Tibial nerve (tissue), 4 donors: ENCODE measurements at places on chromosomes 6 and 20.

GRCh38 chr6:105194106-105194505 is 14.3 kb upstream of the POPDC3 start:
- H3K4me3 ChIP-seq, result no peak overlapping the region
- no peaks in the 10 kb centered on the region for H3K36me3 ChIP-seq
- H3K4me1 ChIP-seq, result no peaks in the 10 kb centered on the region

- H3K27me3 ChIP-seq, result no peaks in the 10 kb centered on the region
- H3K4me1 ChIP-seq, result no peaks in the 10 kb centered on the region
- peak; percentile 92 for DNase-seq
- H3K4me3 ChIP-seq, result peak overlapping the region; percentile 64
Measured at GRCh38 chr20:45436732-45437485, 21.0 kb downstream of the PIGT start.

DNA sequence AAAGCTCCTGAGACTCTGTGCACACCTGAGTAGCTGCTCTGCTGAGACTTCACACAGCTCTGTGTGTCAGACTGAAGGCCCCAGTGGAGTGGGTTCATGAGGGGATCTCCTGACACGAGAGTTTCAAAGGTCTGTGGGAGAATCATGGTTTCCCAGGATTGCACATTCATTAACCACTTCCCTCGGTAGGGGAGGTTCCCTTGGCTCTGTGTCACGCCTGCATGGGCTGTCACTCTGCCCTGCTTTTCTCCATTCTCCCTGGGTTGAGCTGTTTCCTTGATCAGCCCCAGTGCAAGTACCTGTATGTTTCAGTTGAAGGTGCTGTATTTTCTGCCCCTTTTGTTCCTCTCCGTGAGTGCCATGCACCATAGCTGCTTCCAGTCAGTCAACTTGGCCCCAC is 236.9 kb downstream of the EPM2A start:
- no peaks in the 10 kb centered on the region for H3K4me1 ChIP-seq
- no peak for DNase-seq
- no peak overlapping the region for H3K27ac ChIP-seq
- no peaks in the 10 kb centered on the region for H3K36me3 ChIP-seq

- DNase-seq, result no peak
- no peaks in the 10 kb centered on the region for H3K27me3 ChIP-seq
- no peak overlapping the region for H3K4me3 ChIP-seq
- no peaks in the 10 kb centered on the region for H3K4me1 ChIP-seq
- no peaks in the 10 kb centered on the region for H3K36me3 ChIP-seq
Measured at GRCh38 chr6:127446356-127446755, 12.8 kb downstream of the KIAA0408 start.

DNA sequence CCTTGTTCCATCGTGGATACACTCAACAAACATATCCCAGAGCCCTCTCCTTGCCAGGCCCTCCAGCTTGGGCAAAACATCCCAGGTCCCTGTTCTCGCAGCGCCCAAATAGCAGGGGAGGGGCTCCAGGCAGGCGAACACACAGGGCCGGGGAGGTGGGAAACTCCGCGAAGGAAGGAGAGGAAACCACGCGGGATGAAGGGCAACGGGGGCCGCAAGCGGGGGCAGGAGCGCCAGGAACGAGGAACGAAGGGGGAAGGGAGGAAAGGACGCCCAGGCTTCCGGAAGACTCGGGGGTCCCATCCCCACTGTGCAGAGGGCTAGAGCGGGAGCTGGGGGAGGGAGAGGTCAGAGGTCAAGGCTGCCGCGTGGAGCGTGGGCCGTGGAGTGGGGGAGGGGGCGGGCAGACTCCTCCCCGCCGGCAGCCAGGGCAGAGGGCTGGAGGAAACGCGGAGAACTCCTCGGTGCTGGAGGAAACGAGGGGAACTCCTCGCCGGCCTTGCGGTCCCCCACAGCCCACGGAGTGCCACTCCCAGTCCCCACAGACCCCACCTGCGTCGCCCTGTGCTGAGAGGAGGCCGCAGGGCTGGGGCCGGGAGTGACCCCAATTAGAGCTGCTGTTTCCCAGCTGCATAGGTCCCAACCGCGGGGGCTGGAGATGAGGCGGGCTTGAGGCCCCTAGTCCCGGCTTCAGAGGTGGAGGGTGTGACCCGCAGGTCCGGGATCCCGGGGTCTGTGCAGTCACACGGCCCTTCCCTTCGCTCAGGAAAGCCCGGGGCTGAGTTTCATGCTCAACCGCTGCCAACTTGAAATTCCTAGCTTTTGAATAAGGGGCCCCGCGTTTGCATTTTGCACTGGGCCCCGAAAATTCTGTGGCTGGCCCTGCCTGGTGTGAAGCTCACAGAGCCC is 1.2 kb upstream of the RBM38 start:
- H3K27me3 ChIP-seq, result no peaks in the 10 kb centered on the region
- H3K27ac ChIP-seq, result peak overlapping the region; percentile 86
- no peaks in the 10 kb centered on the region for H3K36me3 ChIP-seq
- peaks cover 29% of the 10 kb centered on the region for H3K4me1 ChIP-seq

DNA sequence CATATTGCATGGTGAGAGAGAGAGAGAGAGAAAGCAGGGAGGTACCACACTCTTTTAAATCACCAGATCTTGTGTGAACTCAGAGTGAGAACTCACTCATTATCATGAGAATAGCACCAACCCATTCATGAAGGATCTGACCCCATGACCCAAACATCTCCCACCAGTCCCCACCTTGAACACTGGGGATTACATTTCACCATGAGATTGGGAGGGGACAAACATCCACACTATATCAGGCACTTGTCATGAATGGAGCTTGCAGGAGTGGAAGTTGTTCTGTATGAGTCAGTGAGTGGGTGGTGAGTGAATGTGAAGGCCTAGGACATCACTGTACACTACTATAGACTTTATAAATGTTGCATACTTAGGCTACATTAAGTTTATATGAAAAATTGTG is 47.7 kb upstream of the RNF182 start:
- H3K36me3 ChIP-seq, result no peaks in the 10 kb centered on the region
- no peak overlapping the region for H3K4me3 ChIP-seq
- H3K4me1 ChIP-seq, result peaks cover 13% of the 10 kb centered on the region
- H3K27ac ChIP-seq, result no peak overlapping the region
- peaks cover 6% of the 10 kb centered on the region for H3K27me3 ChIP-seq

- no peak for DNase-seq
- no peak overlapping the region for H3K27ac ChIP-seq
- no peaks in the 10 kb centered on the region for H3K36me3 ChIP-seq
- H3K4me3 ChIP-seq, result no peak overlapping the region
Measured at GRCh38 chr20:21453690-21454089, 56.4 kb upstream of the NKX2-4 start.

DNA sequence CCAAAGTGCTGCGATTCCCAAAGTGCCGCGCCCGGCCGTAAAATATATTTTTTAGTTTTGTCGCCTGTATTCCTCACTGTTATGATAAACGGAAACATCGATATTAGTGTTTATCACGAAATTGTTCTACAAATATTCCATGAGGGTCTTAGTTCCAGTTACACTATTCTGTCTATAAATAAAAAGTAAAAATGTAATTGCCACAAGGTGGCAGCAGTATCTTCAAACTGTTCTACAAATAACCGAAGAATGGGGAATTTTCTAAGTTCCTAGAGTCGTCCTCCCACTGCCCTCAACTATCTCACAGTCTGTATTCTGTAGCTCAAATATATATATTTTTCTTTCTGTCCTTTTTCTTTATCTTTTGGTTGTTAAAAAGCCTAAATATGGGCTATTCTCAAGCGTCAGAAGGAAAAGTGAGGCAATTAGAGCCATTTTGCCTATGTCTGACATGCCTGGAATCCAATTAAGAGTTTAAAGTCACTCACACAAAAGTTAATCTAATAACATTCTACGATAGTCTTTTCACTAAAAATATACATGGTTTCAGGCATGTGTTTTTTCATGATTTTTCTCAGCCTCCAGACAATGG is 14.2 kb upstream of the FAM162B start:
- DNase-seq, result no peak
- no peaks in the 10 kb centered on the region for H3K27me3 ChIP-seq
- no peaks in the 10 kb centered on the region for H3K4me1 ChIP-seq
- H3K36me3 ChIP-seq, result no peaks in the 10 kb centered on the region
- H3K27ac ChIP-seq, result no peak overlapping the region
- H3K4me3 ChIP-seq, result peak overlapping the region; percentile 0

GRCh38 chr20:19633985-19634384 is 124.1 kb upstream of the RIN2 start:
- H3K27ac ChIP-seq, result no peak overlapping the region
- H3K4me1 ChIP-seq, result no peaks in the 10 kb centered on the region
- H3K27me3 ChIP-seq, result no peaks in the 10 kb centered on the region
- H3K4me3 ChIP-seq, result no peak overlapping the region
- no peaks in the 10 kb centered on the region for H3K36me3 ChIP-seq

DNA sequence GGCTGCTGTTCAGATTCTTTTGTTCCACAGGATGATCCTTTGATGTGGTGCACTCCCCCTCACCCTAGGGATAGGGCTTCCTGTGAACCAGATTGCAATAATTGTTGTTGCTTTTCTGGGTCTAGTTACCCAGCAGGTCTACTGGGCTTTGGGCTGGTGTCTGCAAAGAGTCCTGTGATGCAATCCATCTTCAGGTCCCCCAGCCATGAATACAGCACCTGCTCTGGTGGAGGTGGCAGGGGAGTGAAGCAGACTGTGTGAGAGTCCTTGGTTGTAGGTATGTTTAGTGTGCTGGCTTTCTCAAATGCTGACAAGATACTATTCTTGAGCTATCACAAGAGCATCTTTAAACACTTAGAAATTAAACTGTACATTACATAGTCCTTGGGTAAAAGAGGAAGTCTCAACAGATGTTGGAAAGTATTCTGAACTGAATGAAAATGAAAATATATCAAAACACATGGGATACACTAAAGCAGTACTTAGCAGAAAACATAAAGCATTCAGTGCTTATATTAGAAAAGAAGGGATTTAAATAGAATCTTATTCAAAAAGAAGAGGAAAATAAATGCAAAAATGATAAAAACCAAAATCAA is 49.1 kb upstream of the CCR6 start:
- DNase-seq, result no peak
- no peaks in the 10 kb centered on the region for H3K36me3 ChIP-seq
- H3K27ac ChIP-seq, result no peak overlapping the region
- H3K4me3 ChIP-seq, result no peak overlapping the region
- no peaks in the 10 kb centered on the region for H3K4me1 ChIP-seq

- no peak for DNase-seq
- no peak overlapping the region for H3K4me3 ChIP-seq
- no peaks in the 10 kb centered on the region for H3K27me3 ChIP-seq
- no peaks in the 10 kb centered on the region for H3K36me3 ChIP-seq
- no peaks in the 10 kb centered on the region for H3K4me1 ChIP-seq
- no peak overlapping the region for H3K27ac ChIP-seq
Measured at GRCh38 chr6:137102851-137103492, 58.2 kb upstream of the IL20RA start.

- no peaks in the 10 kb centered on the region for H3K27me3 ChIP-seq
- no peaks in the 10 kb centered on the region for H3K36me3 ChIP-seq
- no peak overlapping the region for H3K4me3 ChIP-seq
- no peak for DNase-seq
- no peaks in the 10 kb centered on the region for H3K4me1 ChIP-seq
Measured at GRCh38 chr20:23129891-23130621, 43.9 kb upstream of the CD93 start.

DNA sequence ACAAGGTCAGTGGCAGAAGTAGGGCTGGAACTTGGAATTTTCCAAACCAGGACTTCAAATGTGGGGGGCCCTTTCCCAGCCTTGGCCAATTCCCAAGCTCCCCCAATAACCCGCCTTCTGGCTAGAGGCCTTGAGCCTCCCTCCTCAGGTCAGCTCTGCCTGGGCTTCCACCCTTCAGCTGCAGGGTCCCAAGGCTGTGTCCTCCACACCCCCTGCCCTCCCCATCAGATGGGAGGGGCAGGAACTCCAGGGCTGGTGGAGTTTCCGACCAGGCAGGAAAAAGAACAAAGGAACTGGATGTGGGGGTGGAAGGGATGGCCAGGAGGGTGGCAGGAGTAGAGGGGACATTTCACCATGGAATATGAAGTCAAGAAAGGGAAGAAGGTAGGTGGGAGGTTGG is at the start of gene CCM2L:
Gene CCM2L (plus strand): TSS at position 338 of the 400 bp plus-strand sequence. CDS start 17 bp downstream, at position 355.
- H3K4me1 ChIP-seq, result no peaks in the 10 kb centered on the region
- no peaks in the 10 kb centered on the region for H3K27me3 ChIP-seq
- no peak within 1 kb of the TSS for H3K4me3 ChIP-seq

GRCh38 chr6:32937230-32937633 is 3.6 kb downstream of the HLA-DMB start:
- no peaks in the 10 kb centered on the region for H3K27me3 ChIP-seq
- no peak overlapping the region for H3K4me3 ChIP-seq
- H3K36me3 ChIP-seq, result no peaks in the 10 kb centered on the region
- DNase-seq, result peak; percentile 40
- peaks cover 24% of the 10 kb centered on the region for H3K4me1 ChIP-seq

- H3K27me3 ChIP-seq, result no peaks in the 10 kb centered on the region
- H3K4me1 ChIP-seq, result peaks cover 7% of the 10 kb centered on the region
- H3K4me3 ChIP-seq, result no peak overlapping the region
- DNase-seq, result no peak
- H3K27ac ChIP-seq, result no peak overlapping the region
Measured at GRCh38 chr20:45020236-45020886, 54.0 kb downstream of the STK4 start.

GRCh38 chr20:20894753-20895152 is 182.3 kb upstream of the RALGAPA2 start:
- no peaks in the 10 kb centered on the region for H3K27me3 ChIP-seq
- H3K4me3 ChIP-seq, result no peak overlapping the region
- H3K27ac ChIP-seq, result no peak overlapping the region
- DNase-seq, result peak; percentile 24
- H3K4me1 ChIP-seq, result peaks cover 8% of the 10 kb centered on the region
- no peaks in the 10 kb centered on the region for H3K36me3 ChIP-seq

- H3K27me3 ChIP-seq, result no peaks in the 10 kb centered on the region
- H3K4me3 ChIP-seq, result no peak overlapping the region
- H3K36me3 ChIP-seq, result no peaks in the 10 kb centered on the region
- H3K4me1 ChIP-seq, result no peaks in the 10 kb centered on the region
Measured at GRCh38 chr6:116528780-116529179, 16.7 kb downstream of the TRAPPC3L start.

DNA sequence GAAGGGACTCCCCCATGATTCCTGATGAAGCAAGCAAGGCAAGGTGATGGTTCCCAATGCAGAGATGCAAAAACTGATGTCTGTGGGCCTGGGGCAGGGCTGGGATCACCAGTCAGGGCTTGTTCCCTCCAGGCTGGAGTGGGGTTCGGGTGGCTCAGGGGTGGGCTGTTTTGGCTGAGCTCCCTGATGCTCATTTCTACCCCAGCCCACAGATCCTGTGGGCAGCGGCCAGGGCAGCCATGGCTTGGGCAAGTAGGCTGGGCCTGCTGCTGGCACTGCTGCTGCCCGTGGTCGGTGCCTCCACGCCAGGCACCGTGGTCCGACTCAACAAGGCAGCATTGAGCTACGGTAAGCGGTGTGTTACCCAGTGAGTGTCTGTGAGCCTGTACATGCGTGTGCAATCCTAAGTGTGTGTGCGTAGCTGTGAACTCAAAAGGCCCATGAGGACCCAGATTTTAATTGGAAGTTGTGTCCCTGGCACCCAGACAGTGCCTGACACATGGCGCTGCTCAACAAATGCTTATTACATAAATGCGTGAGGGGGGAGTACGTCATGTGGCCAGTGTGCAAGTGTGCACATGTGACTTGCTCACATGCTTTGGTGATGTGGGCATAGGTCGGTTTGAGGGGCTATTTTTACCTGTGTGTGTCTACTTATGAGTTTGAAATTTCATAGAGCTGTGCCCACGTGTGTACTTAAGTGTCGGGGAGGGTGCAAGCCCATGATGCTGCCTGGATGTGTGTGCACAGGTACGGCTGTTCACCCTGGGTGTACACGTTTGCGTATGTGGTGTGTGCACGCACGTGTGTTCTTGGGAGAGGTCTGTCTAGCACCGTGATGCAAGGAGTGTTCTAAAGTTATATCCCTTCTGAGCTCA is 1.1 kb downstream of the BPIFB2 start:
- H3K4me3 ChIP-seq, result no peak overlapping the region
- no peak overlapping the region for H3K27ac ChIP-seq
- H3K36me3 ChIP-seq, result no peaks in the 10 kb centered on the region
- H3K4me1 ChIP-seq, result no peaks in the 10 kb centered on the region
